Central memory CD8-positive, alpha-beta T cell (primary cell): ENCODE measurements at places on chromosomes 3 and 15.

DNA sequence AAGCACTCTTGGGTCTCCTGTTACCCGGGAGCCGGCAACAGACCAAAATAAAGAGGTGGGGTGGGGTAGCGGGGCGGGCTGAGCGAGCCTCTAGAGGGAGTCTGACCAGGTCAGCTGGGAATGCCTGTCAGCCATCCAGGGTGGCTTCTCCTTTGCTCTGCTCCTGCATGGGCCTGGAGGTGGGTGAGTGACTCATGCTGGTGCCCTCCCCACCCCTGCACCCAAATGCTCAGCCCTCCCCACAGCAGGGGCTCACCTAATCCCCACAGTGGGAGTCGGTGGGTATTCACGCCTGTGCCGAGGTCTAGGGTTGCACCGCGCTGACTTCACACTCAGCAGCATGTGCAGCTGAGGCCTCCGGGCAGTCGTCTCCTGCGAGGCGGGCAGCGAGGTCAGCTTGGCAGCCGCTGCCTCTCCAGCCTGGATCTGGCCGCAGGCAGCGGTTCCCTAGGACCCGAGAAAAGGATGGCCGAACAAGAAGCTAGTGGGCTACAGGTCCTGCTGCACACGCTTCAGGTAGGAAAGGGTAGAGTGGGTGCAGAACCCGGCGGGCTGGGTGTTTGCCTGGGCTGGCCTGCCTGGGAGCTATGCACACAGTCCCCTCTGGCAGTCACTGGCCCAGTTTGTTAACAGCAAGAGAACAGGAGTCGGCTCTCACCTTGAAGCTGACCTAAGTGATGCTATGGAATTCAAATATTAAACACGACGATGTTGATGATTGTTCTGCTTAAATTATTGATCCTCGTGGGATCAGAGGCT, at the start of gene AGBL1:
TSS of gene AGBL1 (plus strand) at position 364 of the 759 bp plus-strand sequence.
- H3K27me3 ChIP-seq = peaks cover 49% of the 10 kb centered on the region
- no peak within 1 kb of the TSS for H3K4me3 ChIP-seq
- no peak for DNase-seq
- no peaks in the 10 kb centered on the region for H3K4me1 ChIP-seq
- no peak within 1 kb of the TSS for H3K27ac ChIP-seq

DNA sequence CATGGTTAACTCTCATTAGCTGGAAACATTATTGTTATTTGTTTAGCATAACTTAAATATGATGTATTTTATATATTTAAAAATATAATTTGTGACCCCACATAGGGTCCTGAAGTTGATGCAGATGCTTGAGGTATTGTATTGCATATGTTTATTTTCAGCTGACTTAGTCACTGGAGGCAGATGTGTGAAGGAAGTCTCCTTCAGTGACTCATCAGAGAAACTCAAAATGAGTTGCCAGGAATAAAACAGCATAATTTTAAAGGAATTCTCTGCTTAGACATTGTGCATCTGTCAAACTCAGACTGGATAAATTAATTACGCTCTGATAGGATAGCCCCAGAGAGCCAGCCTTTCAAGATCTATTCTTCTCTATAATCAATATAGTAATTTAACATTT, 7.9 kb upstream of the OR4F6 start:
- no peak for DNase-seq
- H3K27me3 ChIP-seq = peaks cover 39% of the 10 kb centered on the region
- H3K27ac ChIP-seq = no peak overlapping the region
- no peaks in the 10 kb centered on the region for H3K4me1 ChIP-seq
- no peak overlapping the region for H3K4me3 ChIP-seq

DNA sequence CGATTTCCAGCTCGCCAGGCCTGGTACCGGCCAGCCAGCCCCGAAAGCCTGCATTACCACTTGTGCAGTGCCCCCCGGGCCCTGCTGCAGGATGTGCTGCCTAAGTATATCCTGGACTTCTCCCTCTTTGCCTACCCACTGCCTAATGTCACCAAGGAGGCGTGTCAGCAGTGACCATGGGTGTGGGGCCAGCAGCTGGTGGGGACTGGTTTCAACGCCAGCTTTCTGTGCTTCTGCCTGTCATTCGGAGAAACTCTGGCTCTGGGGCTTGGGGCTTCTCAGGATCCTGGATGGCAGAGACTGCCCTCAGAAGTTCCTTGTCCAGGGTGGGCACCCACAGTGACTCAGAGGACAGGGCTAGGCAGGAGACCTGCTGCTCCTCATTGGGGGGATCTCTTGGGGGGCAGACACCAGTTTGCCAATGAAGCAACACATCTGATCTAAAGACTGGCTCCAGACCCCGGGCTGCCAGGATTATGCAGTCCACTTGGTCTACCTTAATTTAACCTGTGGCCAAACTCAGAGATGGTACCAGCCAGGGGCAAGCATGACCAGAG, 1.5 kb downstream of the CHST14 start:
- peaks cover 5% of the 10 kb centered on the region for H3K36me3 ChIP-seq
- peaks cover 14% of the 10 kb centered on the region for H3K4me1 ChIP-seq
- no peaks in the 10 kb centered on the region for H3K27me3 ChIP-seq
- DNase-seq = no peak

DNA sequence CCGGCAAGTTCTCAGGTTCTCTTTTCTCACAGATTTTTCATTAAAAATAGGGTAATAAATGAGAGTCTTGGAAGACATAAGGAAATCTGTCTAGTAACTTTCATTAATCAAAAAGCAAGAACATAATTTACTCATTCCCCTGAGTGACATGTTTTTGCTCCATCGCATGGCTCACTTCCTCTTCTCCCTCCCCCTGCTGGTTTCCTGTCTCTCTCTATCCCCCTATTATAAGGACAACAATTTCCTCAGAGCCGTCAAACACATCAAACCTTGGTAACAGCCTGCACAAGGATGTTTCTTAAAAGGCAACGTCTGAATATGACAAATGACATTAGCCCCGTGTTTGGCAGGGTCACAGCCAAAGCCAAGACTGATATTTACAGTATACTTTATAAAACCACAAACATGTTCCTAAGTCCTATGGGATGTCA, 1149.6 kb downstream of the IGSF11 start:
- H3K4me1 ChIP-seq = no peaks in the 10 kb centered on the region
- no peak for DNase-seq
- no peak overlapping the region for H3K27ac ChIP-seq
- no peak overlapping the region for H3K4me3 ChIP-seq

DNA sequence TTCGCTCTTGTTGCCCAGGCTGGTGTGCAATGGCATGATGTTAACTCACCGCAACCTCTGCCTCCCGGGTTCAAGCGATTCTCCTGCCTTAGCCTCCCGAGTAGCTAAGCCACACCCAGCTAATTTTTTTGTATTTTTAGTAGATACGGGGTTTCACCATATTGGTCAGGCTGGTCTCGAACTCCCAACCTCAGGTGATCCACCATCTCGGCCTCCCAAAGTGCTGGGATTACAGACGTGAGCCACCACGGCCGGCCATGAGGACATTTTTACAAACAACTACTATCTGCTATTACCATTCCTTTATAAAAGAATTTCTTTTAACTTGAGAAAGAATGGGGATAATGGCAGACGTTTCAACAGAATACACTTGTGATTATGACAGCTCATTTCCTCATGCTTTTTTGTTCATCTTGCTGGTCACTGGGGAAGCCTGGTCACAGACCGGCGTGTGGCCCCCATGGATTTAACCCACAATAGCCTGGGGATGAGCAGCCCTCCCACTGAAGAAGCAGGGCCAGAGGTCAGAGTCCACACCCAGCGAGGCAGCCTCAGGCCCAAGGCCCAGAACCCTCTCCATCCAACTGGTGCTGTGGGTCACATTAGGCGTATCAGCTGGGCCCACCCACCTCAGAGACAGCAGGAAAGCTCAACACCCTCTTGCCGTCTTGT, 112.0 kb downstream of the LIPC start:
- H3K27me3 ChIP-seq = no peaks in the 10 kb centered on the region
- H3K27ac ChIP-seq = no peak overlapping the region
- peaks cover 1% of the 10 kb centered on the region for H3K36me3 ChIP-seq
- H3K4me3 ChIP-seq = no peak overlapping the region

DNA sequence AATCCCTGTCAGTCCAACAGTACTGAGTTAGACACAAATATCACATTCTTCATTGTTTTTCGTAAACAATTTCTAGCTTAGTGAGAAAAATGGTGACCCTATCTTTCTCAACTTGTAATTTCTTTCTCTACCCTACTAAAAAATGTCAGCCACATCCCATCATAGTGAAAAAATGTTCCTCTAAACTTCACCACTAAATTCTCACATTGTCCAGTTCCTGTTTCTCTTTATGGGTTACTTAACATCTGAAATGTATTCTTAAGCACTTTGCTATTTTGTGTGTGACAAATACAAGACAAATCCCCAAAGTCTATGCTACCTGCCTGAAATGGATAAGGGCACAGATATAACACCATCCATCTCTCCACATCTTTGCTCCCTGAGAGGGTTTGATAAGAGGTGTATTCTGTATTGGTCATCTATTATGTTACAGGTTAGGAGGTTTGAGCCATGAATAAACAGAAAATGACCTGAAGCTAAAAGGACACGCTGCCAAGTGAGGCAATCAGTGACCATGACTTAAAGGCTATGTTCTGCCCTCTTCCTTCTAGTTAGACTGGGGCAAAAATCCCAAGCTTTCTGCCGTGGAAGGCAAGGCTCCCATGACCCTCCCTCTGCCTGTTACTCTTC, 118.2 kb downstream of the GADL1 start:
- no peaks in the 10 kb centered on the region for H3K4me1 ChIP-seq
- H3K4me3 ChIP-seq = no peak overlapping the region
- DNase-seq = no peak
- H3K27me3 ChIP-seq = peaks cover 22% of the 10 kb centered on the region
